NCI-H2107 (cell line): ENCODE measurements at places on chromosomes 11 and 22.

- DNase-seq, result no peak
These were observed 8.7 kb downstream of the PTH start for GRCh38 chr11:13486926-13487660.

DNA sequence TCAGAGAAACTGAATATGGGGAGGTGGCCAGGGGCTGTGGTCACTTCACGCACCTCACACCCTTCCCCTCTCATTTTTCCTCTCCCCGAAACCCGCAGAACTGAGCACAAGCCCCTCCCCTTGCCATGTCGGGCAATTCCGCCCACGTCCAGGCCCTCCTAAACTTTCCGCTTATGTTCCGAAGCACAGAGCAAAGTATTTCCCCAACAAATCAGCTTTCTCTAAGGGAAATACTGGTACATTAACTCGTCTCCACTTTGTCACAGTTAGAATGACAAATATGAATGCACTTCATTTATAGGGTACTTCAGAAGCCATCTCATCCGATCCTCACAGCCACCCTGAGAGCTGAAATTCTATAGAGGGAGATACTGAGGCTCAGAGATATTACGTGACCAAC is 94.7 kb upstream of the TMEM45B start:
- no peak for DNase-seq

GRCh38 chr11:61778920-61779650 is 13.3 kb downstream of the TMEM258 start:
- DNase-seq, result no peak

DNA sequence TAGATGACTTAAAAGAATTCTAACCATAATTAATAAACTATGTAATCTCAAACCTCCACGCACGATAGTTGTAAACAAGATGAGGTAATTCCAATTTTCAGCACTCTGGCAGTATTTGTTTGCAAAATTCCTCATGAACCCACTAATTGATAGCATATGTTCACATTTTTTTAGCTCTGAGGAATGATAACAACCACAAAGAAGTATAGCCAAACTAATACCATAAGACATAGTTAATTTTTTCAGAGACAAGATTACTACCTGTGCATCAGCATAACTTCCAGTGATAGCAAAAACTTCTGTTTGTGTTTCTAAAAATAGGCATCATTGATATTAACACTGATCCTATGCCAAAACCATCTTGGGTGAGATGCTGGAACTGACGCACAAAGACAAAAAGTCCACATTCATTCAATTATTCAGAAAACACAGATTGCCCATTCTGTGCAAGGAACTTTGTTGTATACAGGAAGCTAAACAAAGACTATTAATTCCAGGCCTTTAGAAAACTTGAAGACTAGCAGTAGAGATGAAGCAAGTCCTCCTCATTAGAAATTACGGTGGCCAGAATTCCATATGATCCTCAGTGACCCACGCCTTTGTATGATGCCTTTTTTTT is 57.7 kb downstream of the PDGFD start:
- DNase-seq, result no peak

DNA sequence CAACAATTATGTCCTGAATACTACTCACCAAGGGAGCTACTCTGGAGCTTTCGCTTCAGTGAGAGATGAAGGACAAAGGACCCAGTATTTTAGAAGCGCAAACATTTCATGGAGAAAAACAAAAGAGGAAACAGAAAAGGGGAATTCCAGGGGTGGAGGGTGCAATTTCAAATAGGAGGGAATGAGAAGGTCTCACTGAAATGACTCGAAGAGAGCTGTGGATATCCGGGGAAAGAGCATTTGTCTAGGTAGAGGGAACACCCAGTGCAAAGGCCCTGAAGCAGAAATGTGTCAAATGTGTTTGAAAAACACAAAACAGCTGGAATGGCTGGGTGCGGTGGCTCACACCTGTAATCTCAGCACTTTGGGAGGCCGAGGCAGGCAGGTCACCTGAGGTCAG is 2.4 kb downstream of the RPS19BP1 start:
- DNase-seq, result no peak

DNA sequence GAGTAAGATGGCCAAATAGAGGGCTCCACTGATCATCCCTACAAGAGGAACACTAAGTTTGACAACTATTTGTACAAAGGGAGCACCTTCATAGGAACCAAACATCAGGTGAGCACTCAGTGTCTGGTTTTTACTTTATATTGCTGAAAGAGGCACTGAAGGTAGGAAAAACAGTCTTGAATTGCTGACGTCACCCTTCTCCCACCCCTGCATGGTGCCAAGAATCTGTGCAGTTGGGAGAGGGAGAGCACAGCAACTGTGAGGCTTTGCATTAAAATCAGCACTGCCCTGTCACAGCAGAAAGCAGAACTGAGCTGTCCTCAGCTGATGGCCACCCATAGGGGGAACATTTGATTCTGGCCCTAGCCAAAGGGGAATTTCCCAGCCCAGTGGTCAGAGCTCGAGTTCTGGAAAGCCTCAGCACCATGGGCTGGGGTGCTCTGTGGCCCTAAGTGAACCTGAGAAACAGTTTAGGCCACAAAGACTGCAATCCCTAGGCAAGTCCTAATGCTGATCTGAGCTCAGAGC is 37.9 kb downstream of the PIWIL3 start:
- no peak for DNase-seq

DNA sequence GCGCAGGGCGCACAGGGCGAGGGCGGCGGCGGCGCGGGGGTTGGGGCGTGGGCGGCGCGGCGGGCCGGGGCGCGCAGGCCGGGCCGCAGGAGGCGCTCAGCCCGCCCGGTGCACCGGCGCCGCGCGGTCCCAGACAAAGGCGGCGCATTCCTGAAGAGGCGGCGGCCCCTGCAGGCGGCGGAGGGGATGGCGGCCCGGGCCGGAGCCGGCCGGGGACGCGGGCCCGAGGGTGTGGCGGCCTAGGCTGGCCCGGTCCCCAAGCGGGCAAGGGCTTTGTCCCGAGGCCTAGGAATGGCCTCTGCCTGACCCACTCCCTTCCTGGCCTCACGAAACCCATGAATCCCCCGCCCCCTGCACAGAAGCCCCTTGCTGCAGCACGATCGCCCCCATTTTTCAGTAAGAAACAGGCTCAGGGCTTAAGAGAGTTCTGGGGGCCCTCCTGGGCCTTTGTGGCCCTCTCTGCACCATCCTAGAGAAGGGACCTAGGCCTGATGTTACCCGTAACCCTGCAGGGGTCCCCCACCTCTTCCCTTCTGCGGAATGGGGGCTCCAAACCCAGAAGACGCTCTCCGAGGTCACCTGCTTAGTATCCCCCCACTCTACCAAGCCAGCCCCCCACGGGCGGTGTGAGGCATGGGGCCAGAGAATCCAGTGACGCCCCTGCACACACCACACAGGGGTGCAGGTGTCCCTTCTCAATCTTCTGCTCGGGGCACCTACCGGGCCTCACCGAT is at the start of gene RTN4R:
RTN4R (minus strand) TSS at position 40 of the 734 bp plus-strand sequence. CDS start 226 bp downstream, outside the sequence.
- no peak for DNase-seq
